ENCODE measurements at places on chromosomes 2 and 18.

GRCh38 chr2:18592372-18592771, 3.0 kb upstream of the NT5C1B start:
- no peak for DNase-seq

DNA sequence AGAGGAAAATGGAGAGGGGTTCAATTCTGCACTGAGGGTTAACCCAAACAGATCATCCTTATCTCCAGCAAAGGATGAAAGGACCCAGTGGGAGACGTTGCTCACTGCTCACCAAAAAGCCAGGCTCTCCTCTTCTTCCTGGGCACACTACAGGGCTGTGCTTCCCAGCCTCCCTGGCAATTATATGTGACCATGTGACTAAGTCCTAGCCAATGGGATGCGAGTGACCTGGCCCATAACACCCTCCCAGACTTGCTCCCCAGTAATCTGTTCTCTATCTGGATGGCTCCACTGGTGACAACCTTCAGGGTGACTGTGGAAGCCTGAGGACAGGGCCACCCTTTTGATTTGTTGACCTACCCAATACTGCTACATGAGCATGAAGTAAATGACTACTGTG, 10.9 kb upstream of the PRKCE start:
- no peak for DNase-seq

GRCh38 chr2:126614524-126615227, 41.3 kb upstream of the GYPC start:
- no peak for DNase-seq

DNA sequence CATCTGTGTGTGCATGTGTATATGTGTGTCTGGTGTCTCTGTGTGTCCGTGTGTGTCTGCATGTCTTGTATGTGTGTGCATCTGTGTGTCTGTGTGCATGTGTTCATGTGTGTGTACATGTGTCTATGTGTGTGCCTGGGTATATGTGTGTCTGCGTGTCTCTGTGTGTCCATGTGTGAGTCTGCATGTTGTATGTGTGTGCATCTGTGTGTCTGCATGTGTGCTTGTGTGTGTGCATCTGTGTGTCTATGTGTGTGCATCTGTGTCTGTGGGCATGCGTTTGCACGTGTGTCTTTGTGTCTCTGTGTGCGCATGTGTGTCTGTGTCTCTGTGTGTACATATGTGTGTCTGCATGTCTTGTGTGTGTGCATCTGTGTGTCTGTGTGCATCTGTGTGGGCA, 207.7 kb downstream of the TNS1 start:
- DNase-seq: no peak

DNA sequence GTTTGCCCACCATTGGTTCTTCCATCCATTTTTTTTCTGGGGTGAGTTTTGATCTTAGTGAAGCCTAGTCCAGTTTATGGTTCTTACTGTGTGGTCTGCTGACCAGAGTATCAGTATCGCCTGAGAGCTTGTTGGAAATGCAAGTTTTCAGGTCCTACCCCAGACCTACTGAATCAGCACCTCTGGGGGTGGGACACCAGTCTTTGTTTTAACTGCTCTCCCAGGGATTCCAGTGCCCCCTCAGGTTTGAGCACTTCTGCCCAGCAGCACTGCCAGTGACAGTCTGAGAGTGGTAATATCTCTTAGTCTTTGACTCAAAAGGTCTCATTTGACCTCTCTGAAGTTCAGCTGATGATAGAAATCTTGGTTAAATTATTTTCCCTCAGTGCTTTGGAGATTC, 269.3 kb downstream of the ALPK2 start:
- DNase-seq: no peak

DNA sequence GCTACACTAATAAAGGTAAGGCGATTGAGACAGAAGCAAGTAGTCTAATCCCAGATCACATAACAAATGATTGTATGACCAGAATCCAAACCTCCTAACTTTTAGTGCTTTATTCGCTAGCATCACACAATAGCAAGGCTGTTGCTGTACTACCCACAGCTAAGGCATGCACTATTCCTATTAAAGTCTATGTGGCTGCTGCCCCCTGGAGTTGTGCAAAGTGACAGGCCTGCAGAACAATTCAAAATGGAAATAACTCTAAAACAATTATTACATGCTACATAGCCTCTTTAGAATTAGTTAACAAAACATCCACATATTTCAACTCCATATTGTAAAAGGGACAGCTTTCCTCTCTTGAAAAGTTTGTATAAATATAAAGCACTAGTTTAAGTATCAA, 6.0 kb downstream of the ERBB4 start:
- DNase-seq: no peak

- DNase-seq: no peak
Observed at GRCh38 chr2:232533944-232534710, 5.4 kb upstream of the CHRNG start.

GRCh38 chr18:41887100-41887499, 67.9 kb upstream of the PIK3C3 start:
- no peak for DNase-seq

DNA sequence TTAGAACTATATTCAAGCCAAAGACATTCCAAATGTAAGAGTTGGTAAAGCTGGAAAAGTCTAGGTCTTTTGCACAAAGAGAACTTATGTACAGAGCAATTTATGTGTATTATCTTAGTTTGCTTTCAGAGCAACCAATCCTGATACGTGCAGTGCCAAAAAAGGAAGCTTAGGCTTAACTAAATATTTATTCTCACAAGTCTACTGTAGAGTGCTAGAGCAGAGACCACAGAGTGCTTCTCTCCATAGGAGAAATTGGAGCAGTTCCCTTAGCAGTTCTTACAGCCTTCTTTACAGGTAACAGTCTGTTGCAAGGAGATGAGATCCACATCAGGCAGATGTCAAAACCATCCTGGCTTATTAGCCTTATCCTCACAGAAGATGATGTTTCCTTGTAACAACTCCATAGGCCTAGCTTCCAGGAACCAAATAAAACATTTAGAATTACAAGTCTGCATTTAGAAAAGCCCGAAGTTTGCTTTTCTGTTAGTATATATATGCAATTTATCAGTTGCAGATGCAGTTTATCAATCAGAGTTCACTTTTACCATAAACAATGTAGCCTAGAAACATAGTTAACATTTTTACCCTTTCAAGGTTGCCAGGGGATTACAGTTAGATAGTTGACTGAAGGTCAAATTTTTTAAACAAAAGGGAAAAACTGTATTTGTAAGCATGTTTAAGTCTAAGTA, 250.6 kb upstream of the KCNJ3 start:
- DNase-seq: no peak

DNA sequence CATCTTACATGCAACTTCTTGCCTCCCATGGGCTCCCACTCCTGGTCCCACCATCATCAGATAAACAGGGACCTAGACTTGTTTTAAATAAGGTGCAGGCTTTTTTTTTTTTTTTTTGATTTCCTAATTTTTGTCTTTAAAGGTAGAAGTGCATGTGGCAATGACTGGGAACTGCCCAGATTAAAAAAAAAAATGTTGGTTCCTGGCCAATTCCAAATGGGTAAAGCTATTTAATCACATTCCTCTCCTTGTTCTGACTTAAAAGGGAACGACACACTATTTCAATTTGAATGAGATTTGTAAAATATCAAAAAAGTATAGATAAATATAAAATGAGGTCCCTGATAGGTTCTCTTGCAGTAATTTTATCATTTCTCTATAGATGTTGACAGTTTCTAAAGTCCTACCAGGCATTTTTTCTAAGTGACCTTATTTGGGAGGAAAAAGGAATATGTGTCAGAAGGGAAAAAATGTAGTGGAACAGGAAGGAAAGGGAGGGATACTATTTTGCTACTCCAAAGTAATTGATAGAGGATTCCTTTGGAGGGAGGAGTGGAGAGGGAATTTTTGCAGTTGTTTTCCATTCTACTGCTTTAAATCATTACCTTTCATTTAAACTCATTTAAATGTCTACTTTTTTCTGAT, 43.3 kb downstream of the DDX1 start:
- no peak for DNase-seq

GRCh38 chr2:134505446-134505845, 213.4 kb downstream of the TMEM163 start:
- DNase-seq: no peak

- DNase-seq: no peak
Observed at GRCh38 chr2:100764430-100764829, 55.5 kb upstream of the NPAS2 start.

DNA sequence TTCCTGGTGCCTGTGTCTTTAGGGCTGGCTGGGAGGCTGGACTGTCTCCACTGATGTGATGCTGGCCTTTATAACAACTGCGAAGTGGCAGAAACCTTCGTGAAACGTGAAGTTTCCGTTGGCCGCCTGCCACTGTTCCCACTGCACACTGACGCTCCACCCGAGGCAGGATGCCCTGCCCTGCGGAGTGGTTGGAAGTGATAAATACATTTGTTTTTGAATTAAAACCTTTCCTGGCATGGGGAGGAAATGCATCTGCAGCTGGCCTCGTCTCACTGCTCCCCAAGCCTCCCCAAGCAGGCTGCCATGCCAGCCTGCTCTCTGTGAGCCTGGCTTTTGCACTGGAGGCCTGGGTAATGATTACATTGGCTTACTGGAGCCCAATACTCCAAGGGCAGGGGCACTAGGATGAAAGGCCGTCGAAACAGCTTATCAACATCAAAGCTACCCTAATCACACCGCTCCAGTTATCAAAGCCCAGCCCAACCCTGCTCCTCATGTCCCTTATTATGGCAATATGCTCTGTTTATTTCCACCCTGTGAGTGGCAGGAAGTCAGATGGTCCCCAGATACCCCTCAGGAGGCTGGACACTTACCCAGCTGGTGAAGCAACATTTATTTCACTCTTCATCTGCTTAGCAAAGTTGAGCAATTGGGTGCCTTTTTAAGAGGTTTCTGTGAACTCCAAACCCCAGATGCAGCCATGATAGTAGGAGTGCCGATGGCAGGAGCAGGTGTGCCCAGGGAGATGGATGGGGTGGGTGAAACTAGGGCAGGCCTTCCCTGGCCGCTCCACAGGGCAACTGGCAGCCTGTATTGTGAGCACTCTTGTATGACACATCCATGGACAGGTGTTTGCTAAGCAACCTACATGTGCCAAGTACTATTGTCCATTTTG, 97.4 kb upstream of the ITGA6 start:
- no peak for DNase-seq

DNA sequence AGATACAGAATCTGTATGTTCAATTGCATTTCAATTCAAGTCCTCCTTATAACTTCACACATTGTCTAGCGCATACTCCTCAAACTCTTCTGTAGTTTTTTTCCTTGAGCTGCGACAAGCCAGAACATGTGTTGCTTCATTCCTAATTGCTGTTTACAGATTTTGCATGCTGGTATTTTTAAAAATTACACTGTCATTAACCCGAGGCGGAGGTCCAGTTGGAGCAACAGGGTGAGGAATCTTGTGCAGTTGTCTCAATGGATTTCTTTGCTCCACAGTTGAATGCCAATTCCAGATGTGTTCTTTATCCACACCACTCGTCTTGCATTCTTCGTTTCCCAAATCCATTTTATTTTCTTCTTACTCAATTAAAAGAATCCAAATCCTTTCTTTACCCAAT, 16.4 kb upstream of the SERPINB13 start:
- DNase-seq: no peak

GRCh38 chr2:25445464-25445863, 103.7 kb upstream of the DNMT3A start:
- DNase-seq: no peak

GRCh38 chr2:37739153-37739552, 67.7 kb upstream of the CDC42EP3 start:
- no peak for DNase-seq

DNA sequence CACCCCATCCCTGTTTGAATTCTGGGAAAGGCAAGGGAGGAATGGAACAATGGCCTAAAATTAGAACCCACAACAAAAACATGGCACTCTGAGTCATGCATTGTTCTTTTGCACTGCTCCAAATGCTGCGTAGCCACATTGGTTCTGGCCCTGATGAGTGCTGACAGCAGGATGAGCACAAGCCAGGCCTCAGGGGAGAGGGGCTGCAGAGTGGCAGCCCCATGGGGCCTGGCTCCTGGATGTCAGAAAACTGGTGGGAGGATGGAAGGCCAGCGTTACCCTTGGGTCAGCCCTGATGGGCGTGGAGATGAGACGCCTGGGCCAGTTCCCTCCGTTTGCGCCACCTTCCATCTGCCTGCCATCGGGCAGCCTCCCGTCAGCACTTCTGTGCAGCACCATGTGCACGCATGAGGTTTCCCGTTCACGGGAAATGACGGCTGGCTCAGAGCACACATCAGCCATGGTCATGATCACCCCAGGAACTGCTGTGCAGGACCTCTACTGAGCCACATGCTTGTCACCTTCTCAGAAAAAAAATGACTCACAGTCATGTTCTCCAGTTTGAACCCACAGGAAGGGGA, 65.6 kb downstream of the CYP26B1 start:
- DNase-seq: no peak

DNA sequence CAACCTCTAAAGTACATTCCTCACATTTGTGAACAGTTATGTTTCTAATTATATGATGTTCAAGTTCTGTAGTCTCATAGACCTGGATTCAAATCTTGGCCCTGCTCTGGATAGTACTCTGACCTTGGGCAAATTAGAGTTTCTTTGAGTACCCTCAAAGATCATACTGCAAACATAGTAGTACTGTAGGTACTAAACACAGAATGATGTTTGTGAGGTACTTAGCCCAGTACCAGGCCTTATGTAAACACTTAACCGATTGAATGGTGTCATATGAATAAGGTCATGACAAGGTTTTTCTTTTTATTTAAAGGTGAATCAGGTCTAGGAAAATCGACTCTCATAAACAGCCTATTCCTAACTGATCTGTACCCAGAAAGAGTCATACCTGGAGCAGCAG, 19.1 kb downstream of the SEPTIN2 start:
- DNase-seq: no peak

DNA sequence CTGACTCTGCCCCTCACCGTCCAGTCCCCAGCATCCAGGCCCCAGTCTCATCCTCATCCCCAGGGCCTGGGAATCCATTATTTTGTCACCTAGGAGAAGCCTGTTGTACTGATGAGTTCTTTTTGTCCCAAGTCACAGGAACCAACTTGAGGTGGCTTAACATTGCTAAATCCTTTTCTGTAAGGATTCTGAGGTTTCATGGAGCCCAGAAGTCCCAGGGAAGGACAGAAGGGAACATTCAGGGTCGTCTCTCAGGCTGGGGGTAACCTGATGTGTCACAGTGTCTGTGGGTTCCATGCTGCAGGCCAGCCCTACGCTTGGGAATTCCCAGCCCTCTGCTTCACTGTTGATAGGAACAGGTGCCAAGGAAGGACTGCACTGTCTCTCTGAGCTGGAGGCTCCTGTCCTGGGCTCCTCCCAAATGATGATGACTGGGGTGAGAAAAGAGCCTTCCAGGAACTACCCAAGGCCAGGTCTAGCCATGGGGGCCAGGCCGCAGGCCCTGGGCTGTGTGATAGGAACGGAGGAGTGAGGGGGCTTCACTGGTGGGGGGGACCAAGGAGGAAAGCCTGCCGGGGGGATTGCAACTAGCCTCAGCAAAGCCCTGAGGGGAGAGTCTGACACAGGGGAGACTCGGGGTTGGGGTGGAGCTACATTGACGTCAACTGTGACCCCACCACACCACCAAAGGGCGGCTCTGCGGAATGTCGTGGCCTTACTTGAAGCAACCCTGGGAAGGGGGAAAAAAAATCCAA, 145.7 kb downstream of the SMAD7 start:
- DNase-seq: no peak

GRCh38 chr2:205685314-205686055, 3.2 kb downstream of the NRP2 start:
- DNase-seq: no peak

- DNase-seq: no peak
Observed at GRCh38 chr2:313991-314390, 26.1 kb upstream of the ALKAL2 start.

- no peak for DNase-seq
Observed at GRCh38 chr2:210157526-210157925, 13.7 kb downstream of the KANSL1L start.

All from kidney epithelial cell (primary cell).